ENCODE measurements at places on chromosomes 7 and 10.

- DNase-seq: no peak
Observed at GRCh38 chr7:102236592-102237287, 49.9 kb upstream of the SH2B2 start.

DNA sequence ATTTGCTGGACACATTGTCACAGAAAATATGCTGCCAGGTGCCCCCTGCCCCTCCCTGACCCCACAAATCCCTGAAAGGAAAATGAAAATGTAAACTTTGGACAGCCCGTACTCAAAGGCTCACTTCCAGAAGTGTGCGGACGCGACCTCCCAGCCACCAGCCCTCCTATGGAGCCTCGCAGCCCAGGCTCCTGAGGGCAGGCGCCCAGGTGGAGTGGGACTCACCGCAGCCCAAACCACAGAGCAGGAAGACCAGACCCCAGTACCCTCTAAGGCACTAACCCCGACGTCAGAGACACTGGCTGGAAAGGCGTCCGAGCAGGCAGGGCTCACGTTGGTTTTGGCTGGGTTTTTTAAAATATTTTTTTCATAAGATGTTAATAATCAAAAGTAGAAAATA is 57.3 kb downstream of the CSGALNACT2 start:
- no peak for DNase-seq

- no peak for DNase-seq
Observed at GRCh38 chr10:108567899-108568752, 1355.2 kb downstream of the XPNPEP1 start.

GRCh38 chr7:100257017-100257416 is 37.3 kb downstream of the PVRIG start:
- no peak for DNase-seq

DNA sequence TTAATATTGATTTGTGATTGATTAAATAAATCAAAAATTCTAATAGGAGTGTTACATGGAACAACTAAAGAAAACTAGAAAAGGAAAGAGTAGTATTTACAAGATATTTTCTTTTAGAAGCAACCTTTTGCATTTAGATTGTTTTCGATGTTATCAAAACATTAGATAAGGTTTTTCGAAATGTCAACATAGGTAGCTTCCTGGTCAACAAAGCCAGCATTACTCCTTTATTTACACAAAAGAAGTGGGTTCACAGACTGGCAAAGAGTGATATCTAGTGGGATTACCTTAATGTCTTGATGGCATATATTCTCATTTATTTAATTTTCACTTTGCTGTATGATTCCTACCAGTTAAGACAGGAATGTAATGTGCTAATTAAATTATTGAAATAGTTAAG is 117.3 kb upstream of the TEX47 start:
- DNase-seq: no peak

GRCh38 chr7:123789206-123789784 is 40.5 kb upstream of the WASL start:
- no peak for DNase-seq

- DNase-seq: no peak
Observed at GRCh38 chr7:91276909-91277308, 12.7 kb downstream of the FZD1 start.

- no peak for DNase-seq
Observed at GRCh38 chr7:42095791-42096190, 141.2 kb downstream of the GLI3 start.

- DNase-seq: no peak
Observed at GRCh38 chr10:93268021-93268420, 194.3 kb downstream of the CYP26A1 start.

DNA sequence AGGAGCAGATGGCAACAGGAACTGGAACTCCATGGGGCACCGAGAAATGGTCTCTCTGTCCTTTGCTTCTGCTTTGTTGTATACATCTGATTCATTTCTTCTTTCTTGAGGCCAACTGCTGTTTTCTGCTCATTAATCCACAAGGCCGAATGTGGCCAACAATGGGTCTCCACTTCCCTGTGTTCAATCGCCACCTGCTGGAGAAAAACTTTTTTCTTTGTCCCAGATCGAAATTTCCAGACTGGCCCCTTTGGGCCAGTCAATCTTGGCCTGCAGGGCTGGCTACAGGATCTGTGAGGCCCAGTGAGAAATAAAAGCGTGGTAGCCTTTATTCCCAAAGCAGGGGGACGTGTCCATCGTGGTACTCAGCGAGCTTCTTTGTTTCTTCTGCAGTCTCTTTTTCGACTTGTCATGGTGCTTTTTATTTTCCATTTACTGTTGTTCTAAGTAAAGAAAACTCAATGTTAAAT is 58.8 kb downstream of the PARP12 start:
- DNase-seq: no peak

DNA sequence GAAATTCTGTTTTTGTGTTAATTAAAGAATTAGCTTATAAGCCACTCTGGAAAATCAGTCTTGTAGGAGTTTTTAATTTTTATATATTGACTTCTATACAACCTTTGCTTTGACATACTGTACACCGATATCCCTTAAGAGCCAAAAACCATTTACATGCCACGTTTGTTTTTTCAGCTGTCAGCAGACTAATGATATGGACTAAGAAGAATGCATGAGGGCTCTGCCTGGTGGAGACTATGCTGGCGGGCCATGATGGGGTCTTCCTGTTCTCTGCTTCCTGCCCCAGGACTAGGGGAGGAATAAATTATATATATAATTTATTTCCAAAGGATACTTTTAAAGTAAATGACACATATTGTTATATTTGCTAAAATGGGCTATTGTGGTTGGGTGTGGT is 96.3 kb downstream of the CDK14 start:
- no peak for DNase-seq

GRCh38 chr10:636769-637168 is 52.7 kb downstream of the DIP2C start:
- DNase-seq: no peak

DNA sequence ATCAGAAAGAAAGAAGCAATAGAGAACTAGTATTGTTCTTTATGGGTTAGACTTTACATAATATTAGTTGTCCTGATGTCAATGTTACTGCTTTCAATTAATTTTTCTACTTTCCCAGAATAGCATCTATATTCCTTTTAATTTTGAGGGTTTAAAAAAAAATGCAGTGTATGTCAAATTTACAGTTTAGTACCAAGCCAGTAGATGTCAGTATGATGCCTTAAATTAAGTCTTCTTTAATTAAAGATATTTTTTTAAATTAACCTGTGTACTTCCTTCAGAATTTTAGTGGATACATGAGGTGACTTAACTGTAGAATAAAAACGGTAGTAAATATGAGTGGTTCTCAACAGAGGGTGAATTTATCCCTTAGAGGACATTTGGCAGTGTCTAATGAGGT is 35.2 kb upstream of the STOX1 start:
- no peak for DNase-seq

Measured in NCI-H1417 treated with DMSO at 0.1 percent for 48 hours (cell line).